ENCODE measurements at places on chromosomes 6 and 20. TPM values are rescaled to one million over a fixed set of nuclear protein-coding genes. Genes with fewer than 3 reads are reported as not detected.

Gene NUP43
- total RNA-seq: 23.4 TPM

Gene TTBK1
- 12.3 TPM for total RNA-seq

Gene TTK
- total RNA-seq: 11.4 TPM

DNA sequence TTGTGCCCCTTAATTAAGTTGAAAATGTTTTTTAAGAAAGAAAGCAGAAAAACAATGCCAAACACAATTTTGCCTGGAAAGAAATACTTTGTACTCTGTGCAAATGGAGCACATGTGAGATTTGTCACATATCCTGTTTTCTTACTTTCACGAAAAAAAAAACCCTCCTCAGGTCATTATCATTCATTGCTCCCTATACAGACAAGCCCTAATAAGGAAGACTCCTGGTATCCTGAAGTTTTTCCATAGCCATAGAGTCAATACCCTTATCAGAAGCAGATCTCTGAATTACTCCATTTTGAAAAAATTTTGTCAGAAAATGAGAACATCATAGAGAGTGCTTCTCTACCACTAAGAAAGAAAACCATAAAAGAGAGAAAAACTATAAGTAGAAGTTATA is 14.0 kb upstream of the NT5E start:
- H3K27ac ChIP-seq: no peak overlapping the region
- no peaks in the 10 kb centered on the region for H3K36me3 ChIP-seq
- no peaks in the 10 kb centered on the region for H3K27me3 ChIP-seq
- no peak overlapping the region for H3K4me3 ChIP-seq

DNA sequence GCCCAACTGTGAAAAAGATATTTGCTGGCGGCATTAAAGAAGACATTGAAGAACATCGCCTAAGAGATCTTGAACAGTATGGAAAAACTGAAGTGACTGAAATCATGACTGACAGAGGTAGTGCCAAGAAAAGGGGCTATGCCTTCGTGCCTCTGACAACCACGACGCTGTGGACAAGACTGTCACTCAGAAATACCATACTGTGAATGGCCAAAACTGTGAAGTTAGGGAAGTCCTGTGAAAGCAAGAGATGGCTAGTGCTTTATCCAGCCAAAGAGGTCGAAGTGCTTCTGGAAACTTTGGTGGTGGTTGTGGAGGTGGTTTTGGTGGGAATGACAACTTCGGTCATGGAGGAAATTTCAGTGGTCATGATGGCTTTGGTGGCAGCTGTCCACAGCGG is 7.5 kb downstream of the SFT2D1 start:
- H3K4me1 ChIP-seq: peaks cover 11% of the 10 kb centered on the region
- DNase-seq: no peak
- H3K27ac ChIP-seq: no peak overlapping the region

GRCh38 chr6:167826896-167827582 is at the start of gene AFDN:
TSS of gene AFDN (plus strand) at chr6:167826911. CDS start at chr6:167827133, 222 bp downstream.
- peak within 1 kb of the TSS; percentile 91 for H3K4me3 ChIP-seq
- H3K27me3 ChIP-seq: peaks cover 4% of the 10 kb centered on the region
- DNase-seq: no peak
- H3K4me1 ChIP-seq: peaks cover 16% of the 10 kb centered on the region

DNA sequence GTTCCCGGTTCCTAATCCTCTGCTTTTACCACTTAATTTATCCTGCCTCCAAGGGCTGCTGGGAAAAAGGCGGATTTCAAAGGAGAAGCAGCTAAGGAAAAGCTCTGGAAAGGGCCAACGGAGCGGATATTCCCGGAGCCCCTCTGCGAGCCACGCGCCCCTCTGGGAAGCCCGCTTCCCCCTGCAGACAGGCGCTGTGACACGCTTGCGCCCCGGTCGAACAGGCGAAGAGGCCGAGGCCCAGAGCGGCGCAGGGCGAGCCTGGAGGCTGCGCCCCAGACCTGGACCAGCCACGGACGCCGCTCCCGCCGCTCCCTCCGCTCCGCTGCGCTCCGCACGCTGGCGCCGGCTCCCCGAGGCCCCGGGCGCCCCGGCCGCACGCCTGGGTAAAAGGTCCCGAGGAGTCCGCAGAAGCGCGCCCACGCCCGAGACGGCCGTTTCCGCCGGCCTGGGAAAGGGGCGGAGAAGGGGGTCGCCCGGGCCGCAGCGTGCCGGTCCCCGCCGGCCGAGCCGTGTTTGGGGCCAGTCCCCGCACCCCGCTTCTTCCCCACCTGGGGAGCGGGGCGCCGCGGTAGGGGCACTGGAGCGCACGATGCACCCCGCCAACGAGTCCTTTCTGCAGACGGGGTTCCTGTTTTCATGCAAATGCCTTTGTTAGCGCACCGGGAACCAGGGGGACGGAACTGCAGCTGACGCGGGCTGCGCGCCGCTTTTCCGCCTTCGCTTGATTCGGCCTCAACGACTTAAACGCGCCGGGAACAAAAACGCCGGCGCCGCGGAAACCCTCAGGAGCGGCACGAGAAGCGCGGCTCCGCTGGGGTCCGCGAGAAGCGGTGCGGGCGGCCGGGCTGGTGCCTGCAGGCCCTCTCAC is 91.9 kb upstream of the SIRPA start:
- no peaks in the 10 kb centered on the region for H3K36me3 ChIP-seq
- H3K27me3 ChIP-seq: peaks cover 4% of the 10 kb centered on the region
- peak overlapping the region; percentile 58 for H3K27ac ChIP-seq
